ENCODE measurements at places on chromosomes 12 and 14.

- DNase-seq: no peak
Measured at GRCh38 chr12:95204141-95204866, 13.0 kb downstream of the FGD6 start.

DNA sequence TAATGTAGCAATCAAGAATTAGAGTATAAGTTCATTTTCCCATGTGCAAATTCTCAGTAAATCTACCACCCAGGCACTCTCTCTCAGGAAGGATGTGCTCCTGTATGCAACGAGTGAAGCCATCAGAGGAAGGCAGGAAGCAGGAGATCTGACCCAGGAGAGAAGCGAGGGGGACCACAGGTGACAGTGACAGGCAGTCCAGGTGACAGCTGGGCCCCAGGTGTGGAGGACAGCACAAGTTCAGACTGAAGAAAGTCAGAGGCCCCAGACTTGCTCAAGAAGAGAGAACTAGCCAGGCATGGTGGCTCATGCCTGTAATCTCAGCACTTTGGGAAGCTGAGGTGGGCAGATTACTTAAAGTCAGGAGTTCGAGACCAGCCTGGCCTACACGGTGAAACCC lies 13.8 kb downstream of the CLMN start:
- DNase-seq: no peak

DNA sequence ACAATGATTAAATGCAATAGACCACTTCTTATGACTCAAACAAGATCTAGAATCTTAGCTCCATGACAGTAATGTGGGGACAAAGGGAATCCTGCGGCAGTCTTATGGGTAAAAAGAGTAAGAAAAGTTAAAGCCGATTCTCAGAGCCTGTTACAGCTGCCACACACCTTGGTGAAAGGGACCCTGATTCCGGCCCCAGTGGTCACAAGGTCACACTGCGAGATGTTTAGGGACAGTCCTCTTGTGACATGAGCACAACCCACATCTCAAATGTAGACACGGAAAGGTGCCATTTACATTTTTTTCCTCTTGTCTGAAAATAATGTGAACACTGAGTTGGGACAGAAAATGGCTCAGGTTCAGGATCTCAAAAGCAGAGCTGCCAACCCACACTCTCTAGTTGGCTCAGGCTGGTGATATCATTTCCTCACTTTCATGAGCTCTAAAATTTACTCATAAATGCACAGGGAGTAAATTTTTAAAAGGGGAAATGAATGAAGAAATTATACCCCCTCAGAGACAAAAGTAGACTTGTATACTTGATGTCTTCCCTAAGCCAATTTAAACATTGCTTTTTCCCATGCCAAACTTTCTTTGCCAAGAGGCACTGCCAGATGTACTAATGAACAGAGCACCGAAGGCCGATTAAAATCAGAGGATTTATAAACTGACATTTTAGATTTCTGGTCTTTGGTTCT lies 113.1 kb upstream of the OVCH1 start:
- no peak for DNase-seq

GRCh38 chr14:34665785-34666435 lies 36.0 kb upstream of the SNX6 start:
- no peak for DNase-seq

GRCh38 chr12:95102916-95103671 lies 29.7 kb upstream of the NR2C1 start:
- peak; percentile 1 for DNase-seq

GRCh38 chr12:131832321-131833231 lies 4.4 kb downstream of the MMP17 start:
- DNase-seq: no peak

GRCh38 chr12:8697120-8697475 lies 693 bp upstream of the RIMKLB start:
- no peak for DNase-seq

- no peak for DNase-seq
Measured at GRCh38 chr12:121942145-121942718, 23.8 kb downstream of the CFAP251 start.

DNA sequence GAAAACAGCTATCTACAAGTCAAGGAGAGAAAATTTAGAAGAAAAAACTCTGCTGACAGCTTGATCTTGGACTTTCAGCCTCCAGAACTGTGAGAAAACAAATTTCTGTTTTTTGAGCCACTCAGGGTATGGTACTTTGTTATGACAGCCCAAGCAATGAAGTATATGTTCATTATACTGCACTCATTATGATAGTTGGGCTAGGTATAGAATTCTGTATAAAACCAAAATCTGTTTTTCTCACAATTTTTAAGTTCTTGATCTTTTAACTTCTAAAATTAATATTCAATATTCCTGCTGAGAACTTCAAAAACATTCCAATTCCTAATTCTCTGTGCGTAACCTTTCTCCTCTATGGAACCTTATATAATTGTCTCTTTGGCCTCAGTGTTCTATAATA lies 200.8 kb downstream of the SLC5A8 start:
- no peak for DNase-seq

GRCh38 chr12:104925501-104925900 lies 32.6 kb downstream of the SLC41A2 start:
- DNase-seq: no peak

DNA sequence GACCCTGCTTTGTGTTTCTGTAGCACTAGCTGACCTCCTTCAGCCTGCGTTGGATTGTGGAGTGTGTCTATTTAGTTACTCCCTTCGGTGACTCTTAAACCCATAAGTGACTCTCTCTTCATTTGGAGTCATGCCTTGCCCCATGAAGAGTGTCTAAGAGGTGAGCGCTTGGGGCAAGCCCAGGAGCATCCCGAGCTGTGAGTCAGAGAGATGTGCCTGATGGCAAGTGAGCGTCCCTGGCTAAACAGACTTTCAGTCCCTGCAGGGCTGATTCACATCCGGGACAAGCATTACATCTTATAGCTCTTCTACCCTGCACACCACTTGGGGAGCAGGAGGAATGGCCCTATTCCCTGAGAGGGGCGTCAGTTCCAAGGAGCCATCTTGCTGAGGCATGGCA lies 24.3 kb upstream of the ATF1 start:
- no peak for DNase-seq

DNA sequence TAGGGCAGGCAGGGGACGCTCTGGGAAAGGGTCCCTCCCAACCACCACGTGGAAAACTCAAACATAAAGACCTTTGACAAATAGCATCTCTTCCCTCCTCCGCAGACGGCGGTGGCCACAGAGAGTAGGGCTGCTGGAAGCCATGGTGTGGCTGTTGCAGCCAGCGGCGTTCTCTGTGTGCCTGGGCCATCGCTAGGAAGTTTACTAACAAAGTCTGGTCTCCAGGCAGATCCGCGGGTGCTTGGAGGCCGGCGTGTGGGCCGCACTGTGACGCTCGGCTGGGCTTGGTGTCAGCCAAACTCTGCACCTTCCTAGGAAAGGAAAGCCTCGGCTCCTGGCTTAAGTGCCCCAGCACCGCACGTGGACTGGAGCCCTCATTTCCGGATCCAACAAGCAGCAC lies 65.6 kb downstream of the CCDC88C start:
- no peak for DNase-seq

DNA sequence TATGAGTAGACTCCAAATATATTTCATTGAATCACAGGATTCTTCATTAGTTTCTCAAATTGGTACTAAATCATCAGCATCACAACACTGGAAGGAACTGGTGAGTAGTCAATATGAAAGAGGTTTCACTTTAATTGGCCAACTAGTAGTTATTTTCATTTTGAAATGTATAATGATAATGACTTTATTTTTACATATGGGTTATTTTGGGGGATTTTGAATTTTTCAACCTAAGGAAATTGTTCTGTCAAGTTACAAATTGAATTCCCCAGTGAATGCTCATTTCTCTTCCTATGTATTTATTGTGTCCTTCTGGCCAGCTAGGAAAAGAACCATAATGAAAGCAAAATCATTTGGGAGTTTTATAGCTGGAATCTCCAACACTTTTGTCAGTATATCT lies 174.2 kb upstream of the ATP2B1 start:
- no peak for DNase-seq

DNA sequence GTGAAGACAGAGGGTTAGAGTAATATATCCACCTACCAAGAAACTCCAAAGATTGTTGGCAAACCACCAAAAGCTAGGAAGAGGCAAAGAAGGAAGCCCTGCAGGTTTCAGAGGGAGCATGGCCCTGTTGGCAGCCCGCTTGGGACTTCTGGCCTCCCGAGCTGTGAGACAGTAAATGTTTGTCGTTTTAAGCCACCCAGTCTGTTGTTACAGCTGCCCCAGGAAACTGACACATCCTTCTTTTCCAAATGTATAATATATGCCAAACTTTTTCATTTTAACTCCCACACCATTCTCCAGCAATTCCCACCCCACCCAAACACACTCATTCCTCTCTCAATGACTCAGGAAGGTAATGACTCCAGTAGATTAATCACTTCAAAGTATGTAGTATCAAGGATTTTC lies 74.0 kb downstream of the RPS29 start:
- no peak for DNase-seq

- no peak for DNase-seq
Measured at GRCh38 chr12:125140279-125141209, 75.3 kb downstream of the AACS start.

DNA sequence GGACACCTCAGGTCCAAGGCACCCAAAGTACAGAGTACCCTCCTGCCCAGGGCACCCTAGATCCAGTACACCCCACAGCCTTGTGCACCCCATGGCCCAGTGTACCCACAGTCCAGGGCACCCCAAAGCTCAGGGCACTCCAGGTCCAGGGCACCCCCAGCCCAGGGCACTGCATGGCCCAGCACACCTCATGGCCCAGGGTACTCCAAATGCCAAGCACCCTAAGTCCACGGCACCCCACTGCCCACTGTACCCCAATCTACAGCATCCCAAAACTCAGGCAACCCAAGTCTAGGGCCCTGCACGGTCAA lies 6.0 kb downstream of the JAG2 start:
- no peak for DNase-seq

DNA sequence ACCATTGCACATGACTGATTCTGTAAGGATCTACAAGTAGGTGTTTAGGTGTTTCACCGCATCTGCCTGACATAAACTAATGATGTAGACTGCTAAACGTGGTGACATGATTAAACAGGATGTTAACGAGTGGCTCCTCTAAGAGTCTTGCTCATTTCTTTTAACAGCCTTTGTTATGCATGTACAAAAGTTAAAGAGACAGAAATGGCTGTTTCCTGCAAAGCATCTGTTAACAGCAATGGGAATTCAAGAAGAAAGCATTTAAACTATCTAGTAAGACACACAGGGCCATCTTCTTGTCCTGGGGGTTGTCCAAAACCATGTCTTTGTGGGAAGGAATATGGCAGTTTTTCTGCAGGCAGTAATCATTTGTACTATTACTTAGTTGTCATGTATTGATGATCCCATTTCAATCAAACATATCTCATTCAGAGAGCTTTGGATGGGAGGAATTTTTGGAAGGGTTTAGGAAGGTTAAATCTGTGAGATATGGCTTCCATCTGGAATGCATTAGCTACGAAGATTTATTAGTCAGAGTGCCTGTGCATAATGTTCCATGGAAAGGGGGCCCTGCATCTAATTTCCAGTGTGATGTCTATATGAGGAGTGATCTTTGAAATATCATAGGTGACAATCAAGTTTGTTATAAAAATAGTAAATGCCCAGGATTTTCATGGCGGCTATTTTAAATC lies 495.1 kb downstream of the EGLN3 start:
- no peak for DNase-seq

- no peak for DNase-seq
Measured at GRCh38 chr12:111425655-111426054, 19.9 kb downstream of the SH2B3 start.

- DNase-seq: no peak
Measured at GRCh38 chr14:90345239-90345557, 13.5 kb upstream of the NRDE2 start.

DNA sequence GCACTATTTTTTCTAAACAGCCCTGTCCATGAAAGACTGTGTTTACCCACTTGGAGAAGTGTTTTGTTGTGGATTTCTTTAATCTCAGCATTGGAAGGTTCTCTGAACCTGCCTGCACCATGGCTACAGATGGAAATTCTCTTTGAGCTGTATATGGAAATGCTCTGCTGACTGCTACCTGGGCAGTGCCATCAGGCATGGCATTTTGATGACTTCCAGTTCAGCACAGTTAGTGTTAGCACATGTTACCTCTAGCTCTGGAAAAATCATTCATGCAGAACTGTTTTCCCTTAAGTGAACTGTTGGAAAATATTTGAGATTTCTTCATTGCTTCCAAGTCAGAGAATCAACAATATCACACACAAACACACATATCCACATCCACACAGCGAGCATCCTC lies 52.6 kb upstream of the RIC8B start:
- DNase-seq: no peak

- DNase-seq: no peak
Measured at GRCh38 chr12:108320507-108321293, 18.4 kb downstream of the CMKLR1 start.

GRCh38 chr12:115235880-115236279 lies 551.9 kb upstream of the TBX3 start:
- no peak for DNase-seq

DNA sequence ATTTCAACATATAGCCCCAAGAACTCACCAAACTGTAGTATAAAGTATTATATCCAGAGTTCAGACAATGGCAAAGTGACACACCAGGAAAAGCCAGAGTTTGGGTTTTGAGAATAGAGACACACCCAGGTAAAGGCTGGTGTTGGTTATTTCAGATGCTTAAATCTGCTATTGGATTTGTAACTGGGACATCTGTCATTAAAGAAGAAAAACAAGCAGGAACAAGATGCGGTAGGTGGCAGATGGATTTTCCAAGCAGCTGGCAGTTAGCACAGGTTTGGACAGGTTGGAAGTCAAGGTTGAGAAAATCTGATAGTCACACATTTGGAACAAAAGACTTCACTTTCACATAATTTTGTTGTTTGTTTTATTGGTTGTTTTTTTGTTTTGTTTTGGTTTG lies 14.4 kb upstream of the CDK17 start:
- no peak for DNase-seq

DNA sequence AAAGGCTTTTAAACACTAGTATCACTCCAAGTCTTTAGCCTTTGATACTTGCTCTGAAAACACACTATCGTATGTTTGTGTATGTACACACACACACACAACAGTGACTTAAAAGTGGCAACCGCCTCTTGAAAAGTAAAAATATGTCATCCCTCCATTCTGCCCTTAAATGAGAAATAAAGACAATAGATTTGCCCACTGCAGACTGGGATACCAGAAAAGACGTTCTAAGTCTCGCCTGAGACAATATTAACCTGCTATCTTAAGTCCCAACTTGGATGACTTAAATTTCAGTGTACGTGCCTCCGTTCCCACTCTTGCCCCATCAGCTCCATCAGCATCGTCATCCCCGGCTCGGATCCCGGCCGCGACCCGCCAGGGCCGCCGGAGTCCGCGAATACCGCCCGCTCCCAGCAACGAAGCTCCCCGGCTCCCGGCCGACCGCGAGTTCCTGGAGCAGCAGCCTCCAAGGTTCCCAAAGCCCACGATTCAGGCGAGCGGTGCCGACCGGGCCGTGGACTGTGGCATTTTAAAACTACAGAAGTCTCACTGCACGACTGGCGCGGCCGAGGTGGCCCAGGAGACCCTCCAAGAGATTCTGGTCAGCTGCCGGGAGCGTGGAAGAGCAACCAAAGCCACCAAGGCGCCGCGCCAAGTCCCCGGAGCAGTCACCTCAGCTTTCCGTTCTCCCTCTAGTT lies 2.8 kb upstream of the ARID2 start:
- no peak for DNase-seq

- DNase-seq: no peak
Measured at GRCh38 chr14:37369425-37369824, 171.7 kb downstream of the MIPOL1 start.

GRCh38 chr14:100155049-100155621 lies 4.3 kb downstream of the DEGS2 start:
- DNase-seq: no peak

- no peak for DNase-seq
Measured at GRCh38 chr14:106347291-106347778, 821.0 kb downstream of the TMEM121 start.

- no peak for DNase-seq
Measured at GRCh38 chr12:27576667-27577347, 52.8 kb downstream of the PPFIBP1 start.
